ENCODE measurements at places on chromosomes 1 and 21.

GRCh38 chr1:151547119-151547899 is 7.2 kb downstream of the TUFT1 start:
- DNase-seq, result no peak

DNA sequence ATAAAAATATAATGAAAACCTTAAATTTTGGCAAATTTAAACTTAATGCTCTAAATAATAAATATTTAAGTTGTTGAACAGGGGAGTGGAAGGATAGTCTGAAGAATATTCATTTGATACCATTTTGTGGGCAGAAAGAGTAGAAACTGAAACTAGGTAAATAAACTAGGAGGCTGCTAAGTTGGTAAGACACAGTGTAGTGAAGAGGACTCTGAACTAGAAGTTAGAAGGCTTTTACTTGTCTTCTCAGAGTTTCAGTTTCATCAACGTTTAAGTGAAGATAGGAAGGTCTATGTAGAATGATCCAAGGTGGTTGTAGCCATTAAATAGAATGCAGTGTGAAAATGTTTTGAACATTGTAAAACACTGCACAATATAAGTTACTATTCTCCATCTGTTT is 516.9 kb downstream of the AMY1C start:
- no peak for DNase-seq

GRCh38 chr1:49971088-49971487 is 52.7 kb downstream of the AGBL4 start:
- no peak for DNase-seq

DNA sequence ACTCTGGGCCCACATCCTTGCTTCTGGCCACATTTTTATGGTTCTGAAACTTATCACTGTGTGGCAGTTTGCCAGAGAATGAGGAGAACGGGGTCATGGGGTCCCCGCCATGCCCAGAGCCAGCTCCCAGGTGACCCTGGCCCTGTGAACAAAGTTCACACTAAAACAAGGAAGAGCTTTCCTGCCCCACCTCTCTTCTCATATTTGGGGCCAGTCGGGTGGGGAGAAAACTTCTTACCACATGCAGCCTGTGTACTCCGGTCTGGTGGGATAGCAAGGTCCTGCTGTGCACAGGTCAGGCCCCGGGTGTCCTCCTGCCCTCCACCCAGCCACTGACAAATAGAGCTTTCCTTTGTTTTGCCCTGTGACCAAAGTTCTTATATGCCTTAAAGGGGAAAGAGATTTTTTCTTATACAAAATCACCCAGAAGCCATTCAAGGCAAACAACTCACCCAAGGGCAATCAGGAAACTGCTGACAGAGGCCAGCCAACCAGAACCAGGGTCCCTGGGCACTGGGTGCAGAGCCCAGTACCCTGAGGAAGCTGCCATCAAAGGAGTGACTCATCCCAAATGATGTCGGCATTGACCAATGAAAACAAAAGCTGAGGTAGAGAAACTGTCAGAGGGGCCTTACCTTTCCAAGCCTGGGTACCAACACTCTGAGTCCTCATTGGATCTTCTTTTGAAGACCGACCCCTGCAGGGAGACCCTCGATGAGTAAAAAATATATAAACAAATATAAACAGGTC is 53.6 kb downstream of the OLIG1 start:
- DNase-seq, result no peak

DNA sequence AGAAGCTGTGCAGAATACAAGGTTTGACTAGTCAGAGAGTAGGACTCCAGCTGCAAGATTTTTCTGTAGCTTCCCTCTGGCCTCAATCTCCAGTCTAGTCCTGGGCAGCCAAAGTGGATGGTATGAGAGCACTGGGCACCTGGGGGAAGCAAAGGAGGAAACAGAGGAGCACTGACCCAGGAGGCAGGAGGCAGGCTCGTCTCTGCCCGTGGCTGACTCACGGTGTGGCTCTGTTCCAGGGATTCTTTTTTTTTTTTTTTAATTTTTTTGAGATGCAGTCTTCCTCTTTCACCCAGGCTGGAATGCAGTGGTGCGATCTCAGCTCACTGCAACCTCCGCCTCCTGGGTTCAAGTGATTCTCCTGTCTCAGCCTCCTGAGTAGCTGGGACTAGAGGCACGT is 4.1 kb upstream of the NPPB start:
- DNase-seq, result peak; percentile 30

DNA sequence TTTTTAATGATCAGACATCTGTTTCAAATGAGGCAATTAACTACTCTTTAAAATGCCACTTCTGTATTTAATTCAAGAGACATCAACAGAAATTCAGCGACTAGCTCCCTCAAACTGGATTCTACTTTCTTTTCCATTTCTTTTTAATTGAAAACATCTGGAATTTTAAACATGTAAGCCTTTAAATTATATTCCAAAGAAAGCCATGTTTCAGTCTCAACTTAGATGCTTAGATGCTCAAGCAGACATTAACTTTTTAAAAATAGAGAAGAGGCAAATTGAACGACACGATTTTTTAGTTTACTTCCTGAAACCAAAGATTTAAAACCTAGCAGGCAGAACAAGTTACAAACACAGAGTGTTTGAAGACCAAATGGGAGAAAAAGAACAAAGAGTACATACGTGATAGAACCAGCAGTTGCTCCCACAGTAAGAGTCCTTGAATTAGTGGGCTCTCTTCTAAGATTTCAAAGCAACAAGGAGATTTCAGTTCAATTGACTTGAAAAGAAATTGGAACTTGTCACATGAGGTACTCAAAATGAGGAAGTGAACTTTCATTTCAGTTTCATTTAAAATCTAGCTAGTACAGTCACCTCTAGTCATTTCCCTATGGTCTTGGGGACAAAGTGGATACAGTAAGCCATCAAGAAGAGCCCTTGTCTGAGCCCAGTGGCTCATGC is at the start of gene CTSS:
Gene CTSS, minus strand, starts transcription at position 483 of the 681 bp plus-strand sequence. CDS start 1,015 bp downstream, outside the sequence.
- DNase-seq, result peak; percentile 99

DNA sequence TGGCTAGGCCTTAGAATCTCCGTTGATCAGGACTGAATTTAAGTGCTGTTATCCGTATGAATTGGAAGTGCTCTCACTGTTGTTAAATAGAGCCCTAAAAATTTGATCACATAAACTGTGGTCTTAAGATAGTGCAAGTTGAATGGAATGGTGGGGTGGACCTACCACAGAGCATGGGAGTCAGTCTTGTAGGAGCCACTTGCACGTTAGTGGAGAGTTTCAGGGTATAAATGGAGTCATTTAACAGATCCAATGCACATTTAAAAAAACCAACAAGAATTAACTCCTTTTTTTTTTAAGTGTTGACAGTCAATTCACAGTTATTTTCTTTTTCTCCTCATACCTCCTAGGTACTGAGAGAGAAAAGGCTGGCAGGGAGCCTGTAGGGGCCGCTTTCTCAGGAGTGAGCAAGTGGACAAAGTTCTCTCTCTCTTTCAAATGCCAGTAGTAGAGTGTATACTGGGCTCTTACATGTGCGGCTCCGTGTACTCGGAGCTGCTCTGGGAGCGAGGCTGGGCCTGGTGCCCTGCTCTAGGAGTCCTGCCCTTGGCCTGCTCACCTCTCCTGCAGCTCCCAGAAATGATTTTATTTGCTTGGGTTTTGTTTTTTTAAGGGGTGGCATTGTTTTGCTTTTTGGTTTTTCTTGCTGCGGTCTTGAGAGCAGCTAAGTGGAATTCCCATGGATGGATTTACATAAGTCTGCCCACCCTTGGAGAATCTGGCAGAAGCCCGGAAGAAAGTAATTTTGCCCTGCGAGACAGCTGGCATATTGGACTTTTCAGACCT is 91.3 kb downstream of the ATP5PO start:
- no peak for DNase-seq

DNA sequence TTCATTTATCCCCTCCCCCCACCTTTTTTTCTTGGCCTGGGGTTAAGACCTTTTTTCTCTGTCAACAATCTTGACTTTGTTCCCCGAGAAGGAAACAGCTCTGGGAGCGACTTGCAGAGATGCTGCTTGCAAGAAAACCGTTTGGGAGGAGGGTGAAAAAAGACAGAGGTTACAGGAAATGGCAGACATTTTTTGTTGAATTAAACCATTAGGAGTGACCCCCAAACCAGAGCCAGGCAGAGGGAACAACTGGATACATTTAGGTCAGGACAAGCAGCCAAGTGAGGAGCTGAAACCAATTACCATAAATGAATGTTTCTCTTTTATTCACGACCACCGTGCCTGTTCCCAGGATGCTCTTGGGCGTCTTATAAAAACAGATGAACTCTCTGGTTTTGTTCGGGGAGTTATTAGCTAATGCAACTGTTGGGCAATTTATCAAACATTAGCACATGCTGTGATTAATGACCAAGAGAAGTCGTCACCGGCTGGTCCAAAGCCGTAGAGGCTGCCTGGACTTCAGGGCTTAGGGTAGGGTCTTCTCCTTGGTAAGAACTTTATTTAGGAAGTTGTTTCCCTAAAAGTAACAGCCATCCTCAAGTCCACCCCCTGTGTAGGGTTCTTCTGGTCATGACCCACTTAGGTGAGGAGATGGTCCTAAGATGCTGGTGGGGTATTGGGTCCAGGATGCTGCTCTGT is 141.0 kb downstream of the FOXD2 start:
- no peak for DNase-seq

- no peak for DNase-seq
These were observed 26.0 kb downstream of the RABIF start for GRCh38 chr1:202862679-202863560.

DNA sequence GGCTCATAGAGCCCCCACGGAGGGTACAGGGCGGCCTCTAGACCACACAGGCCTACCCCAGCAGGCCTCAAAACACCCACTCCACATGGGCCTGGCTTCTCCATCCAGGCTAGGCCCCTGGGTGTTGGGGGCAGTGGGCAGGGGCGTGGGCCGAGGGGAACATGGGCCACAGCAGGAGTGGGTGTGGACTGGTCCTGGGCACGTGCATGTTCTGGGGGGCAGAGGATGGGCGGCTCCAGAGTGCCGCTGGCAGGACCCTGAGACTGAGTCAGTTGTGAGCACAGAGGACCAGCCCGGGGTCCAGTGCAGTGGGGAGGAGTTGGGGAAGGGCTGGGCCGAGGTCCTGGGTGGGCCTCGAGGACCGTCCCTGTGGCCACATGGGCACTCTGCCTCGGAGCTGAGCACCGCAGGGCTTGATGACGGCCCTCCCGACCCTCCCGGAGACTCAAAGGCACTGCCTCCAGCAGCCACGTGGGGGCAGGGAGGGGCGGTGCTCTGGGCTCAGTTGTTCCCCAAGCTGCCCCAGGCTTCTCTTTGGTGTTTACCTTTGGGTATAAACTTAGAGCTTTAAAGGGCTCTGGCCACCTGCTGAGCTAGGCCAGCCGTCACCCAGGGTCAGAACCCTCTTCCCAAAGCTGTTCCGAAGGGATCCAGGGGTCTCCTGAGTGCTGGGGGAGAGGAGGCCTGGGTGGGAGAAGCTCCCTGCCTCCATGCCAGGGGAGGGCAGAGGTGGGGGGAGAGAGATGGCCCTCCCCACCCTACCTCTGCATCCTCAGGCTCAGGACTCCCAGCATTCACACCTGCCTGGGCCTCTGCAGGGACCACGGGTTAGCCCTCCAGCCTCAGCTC is 79.9 kb downstream of the MORN1 start:
- peak; percentile 37 for DNase-seq

- DNase-seq, result no peak
These were observed 4.1 kb downstream of the CRYZ start for GRCh38 chr1:74728736-74729135.

DNA sequence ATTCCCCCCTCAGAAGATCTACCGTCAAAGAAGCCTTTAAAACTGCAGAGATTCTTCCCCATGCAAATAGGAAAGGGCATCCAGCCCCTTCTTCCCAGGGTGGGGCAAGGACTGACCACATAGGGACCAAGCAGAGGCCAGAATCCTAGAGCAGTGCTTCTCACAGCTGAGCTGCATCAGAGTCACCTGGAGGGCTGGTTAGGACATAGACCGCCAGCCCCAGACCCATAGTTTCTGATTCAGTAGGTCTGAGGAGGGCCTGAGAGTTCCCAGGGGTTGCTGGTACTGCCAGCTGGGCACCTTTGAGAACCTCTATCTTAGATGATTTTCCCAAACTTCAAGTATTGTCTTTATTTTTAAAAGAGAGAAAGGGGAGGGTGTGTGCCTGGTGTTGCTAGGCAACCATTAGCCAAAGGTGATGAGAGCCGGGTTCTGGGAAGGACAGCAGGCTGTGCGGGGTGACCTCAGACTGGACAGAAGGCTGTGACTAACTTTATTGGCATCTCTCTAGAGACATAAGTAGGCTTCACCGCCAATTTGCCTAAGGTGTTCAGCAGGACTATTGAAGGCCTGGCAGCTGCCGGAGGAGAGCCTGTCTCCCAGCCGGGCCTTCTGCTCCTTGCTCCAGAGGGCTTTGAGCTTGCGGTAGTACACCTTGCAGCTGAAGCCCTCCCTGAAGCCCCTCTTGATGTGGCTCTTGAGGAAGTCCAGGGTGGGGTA is 3.0 kb downstream of the SPATA46 start:
- DNase-seq, result no peak

DNA sequence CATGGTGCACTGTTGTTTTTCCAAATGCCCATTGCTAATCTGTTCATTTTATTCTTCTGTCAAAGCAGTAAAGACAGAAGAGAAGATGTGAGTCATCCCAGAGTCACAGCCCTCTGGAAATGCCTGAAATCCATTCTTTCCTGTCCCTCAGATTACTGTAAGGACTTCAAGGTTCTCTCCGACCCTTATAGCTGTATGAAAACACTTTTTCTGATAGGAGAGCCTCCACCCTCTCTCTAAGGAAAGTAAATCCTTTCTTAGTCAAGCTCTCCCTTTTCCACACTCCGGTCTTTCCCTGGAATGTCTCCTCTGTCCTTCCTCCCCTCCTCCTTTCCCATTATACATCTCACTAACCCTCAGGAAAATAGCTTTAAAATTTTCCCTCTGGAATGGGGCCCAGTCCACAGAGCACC is 3.5 kb upstream of the PRDX6 start:
- peak; percentile 31 for DNase-seq

GRCh38 chr1:220566869-220567268 is 38.9 kb downstream of the MARK1 start:
- DNase-seq, result no peak

DNA sequence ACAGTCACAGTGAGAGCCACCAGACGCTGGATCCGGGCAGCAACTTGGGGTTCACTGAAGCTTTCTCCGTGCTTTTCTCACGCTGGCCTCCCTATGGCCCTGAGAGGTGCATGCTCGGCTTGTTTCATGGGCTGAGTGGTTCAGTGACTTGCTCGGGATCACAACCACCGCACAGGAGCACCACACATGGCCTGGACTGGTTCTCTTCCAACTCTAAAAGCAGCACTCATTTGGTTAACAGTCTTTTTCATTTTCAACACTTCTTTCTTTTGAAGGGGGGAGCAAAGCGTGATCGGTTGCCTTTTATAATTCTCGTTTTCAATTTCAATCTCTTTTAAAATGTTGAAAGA is 26.2 kb downstream of the UBIAD1 start:
- no peak for DNase-seq

GRCh38 chr1:2098839-2099785 is 48.9 kb downstream of the PRKCZ start:
- DNase-seq, result no peak

DNA sequence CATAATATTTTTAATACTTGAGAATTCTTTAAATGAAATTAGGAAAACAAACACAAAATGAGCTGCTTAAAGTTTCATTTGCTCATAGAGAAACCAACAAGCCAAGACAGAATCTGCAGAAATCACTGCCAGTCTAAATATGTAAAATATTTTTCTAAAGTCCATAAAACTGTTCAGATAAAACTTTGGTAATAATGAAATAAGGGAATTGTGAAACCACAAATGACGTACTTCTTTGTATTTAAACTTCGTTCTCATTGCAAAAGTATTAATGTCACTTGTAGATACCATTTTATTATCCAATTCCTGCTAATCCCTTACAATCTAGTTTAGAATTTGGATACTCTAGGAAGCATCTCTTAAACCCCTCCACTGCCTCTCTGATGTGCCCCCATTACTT is 234.5 kb upstream of the NEGR1 start:
- no peak for DNase-seq

Data from suppressor macrophage treated with lipopolysaccharide for 1 hour (primary cell).